CD4-positive, alpha-beta T cell treated with Interferon gamma for 1 hour (primary cell): ENCODE measurements at places on chromosomes 16 and 17.

GRCh38 chr17:10072556-10073425 lies 125.6 kb downstream of the GAS7 start:
- no peak for DNase-seq

- DNase-seq = no peak
Measured at GRCh38 chr17:50708050-50709000, 611 bp upstream of the ANKRD40 start.

DNA sequence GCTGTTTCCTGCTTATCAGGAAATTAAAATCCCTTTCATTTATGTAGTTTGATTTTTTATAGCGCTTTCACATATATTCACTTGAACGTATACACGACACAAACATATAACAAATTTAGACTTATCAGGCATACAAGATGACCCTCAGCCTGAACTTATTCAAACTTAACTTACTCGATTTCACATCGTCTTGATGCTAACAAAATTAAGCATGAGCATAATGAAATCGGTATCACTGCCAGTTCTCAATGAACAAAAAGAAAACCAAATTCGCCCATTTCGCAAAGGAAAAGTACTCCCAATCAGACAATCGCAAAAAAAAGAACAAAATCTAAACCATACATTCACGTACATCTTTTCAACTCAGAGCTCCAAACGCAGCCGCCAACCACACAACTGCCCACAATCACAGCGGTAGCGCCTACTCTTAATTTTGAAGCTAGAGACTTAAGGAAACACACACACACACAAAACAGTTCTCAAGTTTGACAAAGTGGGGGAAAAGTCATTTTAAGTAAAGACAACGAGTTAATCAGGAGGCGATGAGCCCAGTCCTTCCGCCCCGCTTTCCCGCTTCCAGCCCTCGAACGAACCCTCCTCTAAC lies 1.1 kb downstream of the GJC1 start:
- no peak for DNase-seq

DNA sequence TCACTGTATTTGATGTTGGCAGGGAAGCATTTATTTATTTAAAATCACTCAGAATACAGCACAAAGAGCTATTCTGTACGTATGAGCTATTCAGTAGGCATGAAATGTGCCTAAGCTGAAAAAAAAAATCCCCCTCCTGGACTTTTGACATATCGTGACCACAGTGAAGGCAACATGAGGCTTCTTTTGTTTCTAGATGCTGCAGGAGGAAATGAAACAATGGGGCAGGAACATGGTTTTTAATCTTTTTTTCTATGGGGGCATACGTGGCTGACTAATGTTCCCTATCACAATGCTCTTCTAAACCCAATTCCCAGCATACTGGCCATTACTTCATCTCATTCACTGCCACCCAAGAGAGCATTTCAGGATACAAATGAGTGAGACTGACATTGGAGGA lies 191.0 kb upstream of the PMFBP1 start:
- no peak for DNase-seq

GRCh38 chr16:11674818-11675560 lies 6.7 kb downstream of the SNN start:
- DNase-seq = no peak

DNA sequence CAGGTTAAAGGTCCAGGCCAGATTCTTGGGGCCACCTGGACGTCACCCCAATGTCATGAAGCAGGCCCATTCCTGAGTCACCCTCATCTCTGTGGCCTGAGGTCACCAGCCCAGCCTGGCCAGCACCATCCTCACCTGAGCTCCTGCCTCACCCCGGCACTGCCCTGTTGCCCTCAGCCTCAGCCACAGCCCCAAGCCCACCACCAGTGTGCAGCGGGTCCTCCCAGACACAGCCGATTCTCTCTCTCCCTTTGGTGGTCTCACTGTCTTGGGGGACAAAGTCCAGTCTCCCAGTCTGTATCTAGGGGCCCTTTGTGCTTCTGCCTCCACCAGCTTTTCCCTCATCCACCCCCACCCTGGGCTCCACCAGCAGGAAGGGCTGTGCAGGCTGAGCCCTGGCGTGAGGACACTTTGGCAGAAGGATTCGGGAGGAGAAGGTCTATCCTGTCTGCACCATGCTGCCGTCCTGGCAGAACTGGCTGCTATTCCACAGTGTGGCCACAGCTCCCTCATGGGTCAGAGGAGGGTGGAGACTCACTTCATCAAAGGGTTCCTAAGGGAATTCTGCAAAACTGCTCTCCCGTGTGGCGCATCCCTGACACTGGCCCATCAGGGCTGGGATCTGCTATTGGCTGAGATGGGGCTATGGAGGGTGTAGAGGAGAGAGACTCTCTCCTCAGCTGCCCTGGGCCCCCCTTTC lies 64.3 kb downstream of the PRMT7 start:
- no peak for DNase-seq

- DNase-seq = no peak
Measured at GRCh38 chr16:10611825-10612342, 31.5 kb upstream of the EMP2 start.

DNA sequence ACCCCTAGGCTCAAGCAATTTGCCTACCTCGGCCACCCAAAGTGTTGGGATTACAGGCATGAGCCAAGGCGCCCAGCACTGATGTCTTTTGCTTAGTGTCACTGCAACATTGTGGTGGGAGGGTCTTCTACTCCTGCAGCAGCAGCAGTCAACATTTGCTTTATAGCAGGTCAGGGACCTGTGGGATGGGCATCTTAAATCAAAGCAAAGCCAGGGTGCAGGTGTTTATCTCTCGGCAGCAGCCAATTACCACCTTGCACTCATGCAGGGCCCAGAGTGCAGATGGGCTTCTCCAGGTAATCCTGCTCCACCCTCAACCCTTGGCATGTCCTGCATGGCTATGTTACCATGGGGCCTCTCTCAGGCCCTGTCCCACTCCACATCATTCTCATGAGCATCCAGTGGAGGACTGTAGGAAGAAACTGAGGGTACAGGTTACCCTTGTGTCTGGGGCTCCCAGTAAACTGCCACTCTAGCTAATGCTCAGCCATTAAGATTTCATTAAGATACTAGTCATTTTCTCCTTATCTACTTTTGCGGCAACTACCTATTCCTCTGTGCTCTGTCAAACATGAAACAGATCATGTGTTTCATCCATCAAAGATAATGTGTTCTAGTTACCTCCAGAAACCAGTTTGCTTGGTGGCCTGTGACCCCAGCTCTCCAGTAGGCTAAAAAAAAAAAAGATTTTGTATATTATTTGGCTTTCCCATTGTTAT lies 16.8 kb downstream of the ADGRG5 start:
- DNase-seq = no peak

DNA sequence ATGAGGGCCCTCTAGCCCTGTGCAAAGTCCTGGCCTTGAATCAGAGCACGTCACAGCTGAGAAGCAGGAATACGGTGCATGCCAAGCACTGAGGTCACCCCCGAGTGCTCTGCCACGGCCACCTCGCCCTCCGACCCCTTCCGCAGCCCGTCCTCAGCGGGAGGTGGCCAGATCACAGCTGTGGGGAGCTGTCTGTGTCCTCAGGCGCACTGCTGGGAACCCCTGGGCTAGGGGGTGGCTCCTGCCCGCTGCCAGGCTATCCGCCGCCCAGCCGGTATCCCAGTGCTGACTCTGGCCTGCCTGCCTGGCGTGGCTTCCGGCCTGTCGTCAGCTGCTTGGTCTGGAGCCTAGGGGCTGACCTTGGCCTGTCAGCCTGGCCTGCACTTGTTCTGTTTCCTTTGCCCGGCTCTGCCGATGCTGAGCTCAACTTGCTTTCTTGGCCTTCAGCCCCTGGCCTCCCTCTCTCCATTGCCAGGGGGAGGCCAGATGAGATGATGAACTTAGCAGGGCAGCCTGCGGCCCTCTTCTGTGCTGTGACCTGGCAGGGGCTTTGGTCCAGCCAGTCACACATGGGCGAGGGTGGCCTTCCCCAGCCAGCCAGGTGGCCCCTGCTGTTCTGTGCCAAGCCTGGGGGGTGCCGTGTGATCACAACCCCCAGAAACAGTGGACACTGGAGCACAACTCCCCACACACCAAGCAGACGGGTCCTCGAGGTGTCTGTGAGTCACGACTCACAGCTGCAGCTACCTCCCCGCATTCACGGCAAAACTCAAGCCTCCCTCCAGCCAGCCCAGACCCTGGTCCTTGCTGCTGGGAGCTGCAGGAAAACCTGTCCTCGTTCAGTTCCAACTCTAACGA lies 77.3 kb downstream of the ZDHHC7 start:
- DNase-seq = no peak

GRCh38 chr17:65158622-65159021 lies 21.5 kb downstream of the RGS9 start:
- DNase-seq = no peak

DNA sequence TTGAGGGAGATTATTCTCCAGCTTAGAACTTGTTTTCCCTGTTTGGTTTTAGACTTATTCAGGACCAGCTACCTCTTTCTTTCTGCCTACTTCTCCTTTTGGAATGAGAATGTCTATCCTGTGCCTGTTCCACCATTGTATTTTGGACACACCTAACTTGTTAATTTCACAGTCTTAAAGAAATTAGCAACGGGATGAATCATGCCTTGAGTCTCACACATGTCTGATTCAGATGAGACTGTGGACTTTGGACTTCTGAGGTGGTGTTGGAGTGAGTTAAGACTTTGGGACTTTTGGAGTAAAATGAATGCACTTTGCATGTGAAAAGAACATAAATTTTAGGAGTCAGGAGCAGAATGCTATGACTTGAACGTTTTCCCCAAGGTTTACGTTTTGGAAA lies 581.4 kb downstream of the CDH11 start:
- DNase-seq = no peak

DNA sequence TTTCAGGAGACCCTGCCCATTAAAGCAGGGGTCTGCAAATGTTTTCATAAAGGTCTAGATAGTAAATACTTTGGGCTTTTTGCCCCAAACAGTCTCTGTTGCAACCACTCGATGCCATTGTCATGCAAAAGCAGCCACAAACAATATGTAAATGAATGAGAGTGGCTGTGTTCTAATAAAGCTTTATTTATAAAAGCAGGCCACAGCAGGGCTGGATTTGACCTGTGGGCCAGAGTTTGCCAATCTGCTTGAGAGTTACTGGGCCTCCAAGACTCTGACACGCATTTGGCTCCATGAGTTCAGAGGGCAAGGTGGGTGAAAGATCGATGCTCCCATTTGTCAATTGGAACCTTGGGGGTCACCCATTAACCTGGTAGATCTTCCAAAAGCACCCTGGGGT lies 217.3 kb upstream of the SDK2 start:
- DNase-seq = no peak

- no peak for DNase-seq
Measured at GRCh38 chr17:66829386-66829864, 5.5 kb upstream of the CACNG5 start.

DNA sequence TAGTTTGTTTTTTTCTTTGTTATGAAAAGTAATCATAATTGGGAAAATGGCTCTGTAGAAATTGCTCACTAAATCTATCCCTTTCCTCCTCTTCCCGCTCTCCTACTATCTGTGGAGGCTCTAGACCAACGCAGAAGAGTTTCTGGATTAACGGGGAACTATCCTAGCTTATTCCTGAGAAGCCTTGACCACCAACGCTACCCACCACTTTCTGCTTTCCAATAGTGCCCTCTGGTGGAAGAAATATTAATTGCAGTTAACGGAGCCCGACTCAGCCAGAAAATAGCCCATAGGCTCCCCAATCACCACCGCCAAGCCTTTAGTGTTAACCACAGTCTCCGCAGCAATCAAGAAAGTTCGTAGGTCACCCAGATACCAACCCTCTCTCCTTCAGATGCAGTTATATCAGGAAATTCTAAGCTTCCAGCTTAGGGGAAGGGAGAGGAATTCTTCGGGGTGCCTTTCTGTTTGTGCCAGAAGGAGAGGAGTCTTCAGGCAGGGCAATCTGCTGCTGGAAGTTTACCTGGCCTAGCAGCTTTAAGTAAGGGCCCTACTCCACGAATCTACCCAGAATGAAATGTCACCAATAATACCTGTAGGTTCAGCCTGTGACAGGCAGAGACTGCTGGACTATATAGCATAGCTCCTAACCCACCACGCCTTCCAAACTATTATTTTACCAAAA lies 23.0 kb upstream of the NSRP1 start:
- DNase-seq = peak; percentile 16

- no peak for DNase-seq
Measured at GRCh38 chr17:55426851-55427586, 5.4 kb upstream of the MMD start.

DNA sequence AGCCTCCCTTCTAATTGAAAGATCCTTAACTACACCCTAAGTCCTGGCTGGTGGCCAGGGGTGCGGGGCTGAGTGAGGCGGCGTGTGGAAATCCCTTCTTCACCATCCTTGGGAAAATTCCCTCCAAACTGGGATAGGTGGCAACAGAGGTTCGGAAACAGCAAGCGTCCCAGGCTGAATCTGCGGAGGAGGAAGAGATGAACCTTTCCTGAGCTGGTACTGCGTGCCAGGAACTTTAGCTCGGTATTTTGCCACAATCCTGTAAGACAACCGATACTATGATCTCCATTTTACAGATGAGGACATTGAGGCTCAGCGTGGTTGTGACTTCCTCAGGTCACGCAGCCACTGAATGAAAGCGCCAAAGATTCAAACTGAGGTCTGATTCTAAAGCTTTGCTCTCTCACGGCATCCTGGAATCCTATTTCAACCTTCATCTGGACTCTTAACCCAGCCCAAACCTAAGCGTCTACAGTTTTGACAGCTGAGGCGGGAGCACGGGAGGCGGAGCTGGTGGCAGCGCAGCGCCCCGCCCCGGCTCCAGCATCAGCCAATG lies 583 bp upstream of the CYLD start:
- DNase-seq = no peak

DNA sequence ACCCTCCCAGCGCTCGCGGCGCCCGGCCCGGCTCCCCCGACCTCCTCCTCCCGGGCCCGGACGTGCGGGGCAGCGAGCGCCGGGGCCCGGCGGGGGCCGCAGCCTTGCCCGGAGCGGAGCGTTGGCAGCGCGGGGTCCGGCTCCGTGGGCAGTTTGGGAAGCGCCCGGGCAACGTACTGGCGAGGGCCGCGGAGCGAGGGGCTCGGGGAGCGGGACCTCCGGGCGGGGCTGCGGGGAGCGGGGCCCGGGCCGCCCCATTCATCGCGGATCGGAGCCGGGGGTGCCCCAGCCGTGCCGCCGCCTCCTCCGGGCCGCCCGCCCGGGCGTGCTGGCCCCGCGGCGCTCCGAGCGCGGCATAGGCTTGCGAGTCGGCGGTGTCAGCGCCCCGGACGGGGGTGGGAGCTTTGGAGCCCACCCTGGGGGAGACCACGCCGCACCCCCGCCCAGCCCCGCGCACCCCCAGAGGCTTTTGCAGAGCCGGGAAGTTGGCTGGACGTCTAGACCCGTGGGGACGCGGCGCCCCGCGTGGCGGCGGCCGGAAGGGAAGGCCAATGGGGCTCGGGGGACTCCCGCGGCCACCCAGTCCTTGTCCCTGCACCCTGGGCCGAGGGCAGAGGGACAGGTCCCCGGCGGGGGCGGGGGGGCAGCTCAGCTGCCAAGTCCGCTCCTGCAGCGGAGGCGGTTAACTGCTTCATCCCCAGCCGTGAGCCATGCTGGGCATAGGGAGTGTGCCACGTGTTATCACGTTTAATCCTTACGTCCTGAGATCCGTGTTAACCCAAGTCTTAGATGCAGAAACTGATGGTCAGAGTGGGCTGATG lies 852 bp downstream of the ZNF469 start:
- DNase-seq = no peak

GRCh38 chr17:51032850-51033249 lies 87.8 kb downstream of the SPAG9 start:
- no peak for DNase-seq
